ENCODE measurements at places on chromosomes 5 and 9.

DNA sequence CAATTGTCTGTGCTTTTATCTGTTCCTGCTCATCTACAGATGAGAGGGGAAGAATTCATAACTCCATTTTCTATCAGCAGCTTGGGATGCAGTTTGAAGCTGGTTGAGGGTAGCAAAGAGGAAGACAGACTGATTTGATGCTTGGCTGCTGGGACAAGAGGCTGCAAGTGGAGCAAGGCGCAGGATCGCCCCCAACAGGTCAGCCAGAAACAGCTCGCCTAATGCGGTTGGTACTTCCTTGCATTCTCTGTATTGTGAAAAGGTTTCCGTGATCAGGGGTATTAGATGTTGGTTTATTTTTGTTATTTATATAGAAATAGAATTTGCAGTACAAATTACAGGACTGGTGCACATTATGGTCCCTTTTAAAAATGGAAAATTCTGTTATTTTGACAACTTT, 40.6 kb downstream of the ZNF883 start:
- DNase-seq = no peak

DNA sequence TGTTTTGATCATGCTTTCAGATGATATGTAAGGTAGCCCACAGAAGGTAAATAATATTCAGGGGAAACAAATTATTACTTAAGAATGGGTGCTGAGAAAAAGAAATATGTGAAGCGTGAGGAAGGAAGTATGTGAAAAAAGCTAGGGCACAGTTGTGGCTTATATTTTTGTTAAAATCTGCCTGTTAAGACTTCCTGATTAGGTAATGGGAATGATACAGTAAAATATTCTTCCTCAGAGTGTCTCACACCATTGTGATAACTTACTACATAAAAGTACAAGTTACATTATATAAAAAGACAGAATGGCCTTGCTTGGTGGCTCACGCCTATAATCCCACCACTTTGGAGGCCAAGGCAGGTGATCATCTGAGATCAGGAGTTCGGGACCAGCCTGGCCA, 18.7 kb upstream of the PARP8 start:
- no peak for DNase-seq

GRCh38 chr5:142808878-142809598, 38.9 kb downstream of the ARHGAP26 start:
- no peak for DNase-seq

DNA sequence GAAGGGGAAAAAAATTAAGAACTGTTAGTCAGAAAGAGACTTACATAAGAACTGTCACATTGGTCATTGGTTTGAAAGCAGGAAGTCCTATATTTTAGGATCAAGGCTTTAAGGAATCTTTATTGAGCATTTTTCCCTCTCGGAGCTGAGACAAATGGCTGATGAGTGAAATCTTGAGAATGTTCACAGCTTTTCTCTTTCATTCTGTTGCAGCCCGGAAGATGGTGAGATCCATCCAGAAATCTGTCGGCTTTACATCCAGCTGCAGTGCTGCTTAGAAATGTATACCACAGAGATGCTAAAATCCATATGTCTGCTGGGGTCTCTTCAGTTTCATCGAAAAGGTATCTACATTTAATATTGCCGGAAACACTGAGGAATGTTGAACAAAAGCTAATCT, 69.7 kb downstream of the RGS7BP start:
- no peak for DNase-seq

DNA sequence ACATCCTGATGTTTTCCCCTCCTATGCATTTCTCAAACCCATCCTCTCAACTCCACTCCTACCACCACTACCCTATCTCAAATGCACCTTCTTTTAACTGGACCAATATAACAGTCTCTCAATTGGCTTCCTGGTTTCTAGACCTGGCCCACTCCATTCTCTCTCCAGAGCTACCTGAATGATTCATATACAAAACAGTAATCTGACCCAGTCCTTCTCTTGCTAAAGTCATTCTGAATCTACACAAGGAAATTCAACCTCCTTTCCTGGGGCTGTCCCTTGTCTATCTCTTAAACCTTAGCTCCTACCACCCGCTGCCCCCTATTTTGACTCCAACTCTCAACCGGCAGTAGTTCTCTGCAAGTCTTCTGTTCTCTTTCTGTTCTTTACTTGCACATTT, 97.2 kb downstream of the PCSK1 start:
- DNase-seq = no peak

- no peak for DNase-seq
These were observed 852.7 kb upstream of the DMAC1 start for GRCh38 chr9:8652255-8652654.

DNA sequence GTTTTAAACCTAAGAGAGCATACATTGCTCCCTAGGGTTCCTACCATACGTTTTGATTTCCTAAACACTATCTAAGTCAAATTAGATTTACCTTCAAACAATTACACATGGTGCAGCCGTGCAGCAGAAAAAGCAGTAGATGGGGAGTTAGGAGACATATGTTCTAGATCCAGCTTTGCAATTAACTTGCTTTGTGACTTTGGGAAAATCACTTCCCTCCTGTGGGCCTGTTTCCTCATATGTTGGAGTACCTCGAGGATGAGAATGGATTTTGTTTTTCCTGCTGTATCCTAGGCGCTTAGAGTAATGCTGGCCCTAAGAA, 711 bp downstream of the MRPL50 start:
- DNase-seq = no peak

GRCh38 chr5:141870228-141870627, 8.0 kb downstream of the PCDH1 start:
- no peak for DNase-seq

DNA sequence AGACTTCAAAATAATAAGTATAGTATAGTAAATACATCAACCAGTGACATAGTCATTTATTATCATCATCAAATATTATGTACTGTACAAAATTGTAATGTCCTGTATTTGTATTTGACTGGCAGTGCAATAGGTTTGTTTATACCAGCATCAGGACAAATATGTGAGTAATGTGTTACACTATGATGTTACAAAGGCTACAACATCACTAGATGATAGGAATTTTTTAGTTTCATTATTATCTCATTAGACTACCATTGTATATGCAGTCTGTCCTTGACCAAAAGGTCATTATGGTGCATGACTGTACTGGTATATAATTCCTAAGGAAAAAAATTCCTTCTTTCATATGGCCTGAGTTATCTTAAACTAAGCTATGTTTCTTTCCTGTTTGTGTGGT, 63.6 kb upstream of the VCAN start:
- DNase-seq = no peak

DNA sequence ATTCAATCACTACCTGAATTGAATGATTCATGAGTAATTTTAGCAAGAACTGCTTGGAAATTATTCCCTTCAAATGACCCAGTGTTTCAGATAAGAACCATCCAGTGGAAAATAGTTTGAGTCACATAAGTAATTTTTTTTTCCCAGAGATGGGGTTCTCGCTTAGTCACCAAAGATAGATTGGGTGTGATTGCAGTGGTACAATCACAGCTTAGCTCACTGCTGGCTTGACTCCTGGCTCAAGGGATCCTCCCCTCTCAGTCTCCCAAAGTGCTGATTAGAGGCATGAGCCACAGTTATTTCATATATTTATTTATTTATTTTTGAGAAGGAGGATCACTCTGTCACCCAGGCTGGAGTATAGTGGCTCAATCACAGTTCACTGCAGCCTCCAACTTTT, 574.5 kb upstream of the ARRDC3 start:
- DNase-seq = no peak

GRCh38 chr9:136690806-136691261, 3.6 kb upstream of the AGPAT2 start:
- DNase-seq = no peak

GRCh38 chr9:114259798-114260523, 62.9 kb upstream of the ORM1 start:
- DNase-seq = no peak

- no peak for DNase-seq
These were observed 195.9 kb downstream of the ASTN2 start for GRCh38 chr9:117218951-117219350.

DNA sequence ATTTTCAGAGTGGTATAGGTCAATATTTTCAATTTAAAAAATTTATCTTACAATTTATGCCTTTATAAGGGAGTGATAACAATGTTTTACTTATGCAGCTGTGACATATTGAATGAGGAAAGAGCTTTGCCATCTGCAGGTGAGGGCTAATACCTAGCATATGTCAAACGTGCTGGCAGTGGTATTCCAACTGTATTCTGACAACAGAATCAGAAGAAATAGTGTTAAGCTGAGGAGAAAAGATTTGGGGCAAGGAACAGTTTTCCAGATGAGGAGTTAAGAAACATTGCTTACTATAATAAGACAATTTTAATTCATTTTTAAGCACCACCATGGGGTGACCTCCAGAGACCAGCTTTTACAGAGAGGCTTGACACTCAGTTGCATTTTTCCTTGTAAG, 267.8 kb upstream of the ZNF608 start:
- DNase-seq = no peak

GRCh38 chr5:15786884-15787283, 286.9 kb downstream of the FBXL7 start:
- no peak for DNase-seq

DNA sequence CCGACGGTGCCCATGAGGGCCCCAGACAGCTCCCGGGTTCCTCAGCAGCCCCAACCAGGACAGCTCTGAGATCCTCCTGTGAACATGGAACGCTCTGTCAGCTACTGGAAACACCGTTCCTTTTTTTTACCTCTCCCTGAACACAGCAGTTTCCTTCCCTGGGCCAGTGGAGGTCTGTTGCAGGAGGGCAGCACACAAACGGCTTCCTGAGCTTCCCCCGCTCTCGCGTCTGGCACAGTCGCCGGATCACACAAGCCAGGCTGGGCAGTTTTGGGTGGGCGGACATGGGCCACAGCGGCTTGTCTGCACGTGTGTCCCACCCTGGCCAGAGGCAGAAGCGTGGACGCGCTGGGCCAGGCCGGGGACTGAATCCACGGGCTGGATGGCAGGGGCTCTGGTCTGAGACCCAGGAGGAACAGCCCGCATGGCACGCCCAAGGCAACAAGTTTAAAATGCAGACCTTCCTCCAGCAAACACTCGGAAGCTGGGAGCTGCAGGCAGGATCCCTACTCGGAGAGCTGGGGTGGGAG, 106.8 kb upstream of the SARDH start:
- DNase-seq = no peak

GRCh38 chr9:135341612-135342169, 137.9 kb upstream of the PPP1R26 start:
- no peak for DNase-seq

GRCh38 chr9:7509576-7510145, 289.9 kb downstream of the DMAC1 start:
- peak; percentile 29 for DNase-seq

- DNase-seq = no peak
These were observed 68.3 kb upstream of the IFNE start for GRCh38 chr9:21550392-21550791.

GRCh38 chr5:122933956-122934355, 88.5 kb downstream of the SNX24 start:
- DNase-seq = no peak

- DNase-seq = no peak
These were observed 164.7 kb upstream of the IER5L start for GRCh38 chr9:129342591-129343423.

GRCh38 chr9:114897196-114897595, 33.2 kb downstream of the TNFSF8 start:
- DNase-seq = no peak

DNA sequence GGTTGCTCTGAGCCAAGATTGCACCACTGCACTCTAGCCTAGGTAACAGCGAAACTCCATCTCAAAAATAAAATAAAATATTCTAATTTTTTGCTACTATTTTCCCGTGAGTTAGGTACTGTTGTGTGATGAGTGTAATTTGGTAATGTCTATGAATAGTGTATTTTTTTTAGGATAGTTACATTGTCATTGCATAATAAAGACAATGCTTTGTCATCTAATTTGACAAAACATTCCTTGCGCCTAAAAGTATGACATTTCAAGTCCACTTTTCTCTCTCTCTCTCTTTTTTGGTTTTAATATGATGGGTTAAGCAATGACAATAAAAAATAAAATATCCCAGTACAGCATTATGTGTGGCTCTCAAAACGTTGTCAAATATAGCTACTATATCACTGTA, 29.3 kb downstream of the UBE2R2 start:
- no peak for DNase-seq

DNA sequence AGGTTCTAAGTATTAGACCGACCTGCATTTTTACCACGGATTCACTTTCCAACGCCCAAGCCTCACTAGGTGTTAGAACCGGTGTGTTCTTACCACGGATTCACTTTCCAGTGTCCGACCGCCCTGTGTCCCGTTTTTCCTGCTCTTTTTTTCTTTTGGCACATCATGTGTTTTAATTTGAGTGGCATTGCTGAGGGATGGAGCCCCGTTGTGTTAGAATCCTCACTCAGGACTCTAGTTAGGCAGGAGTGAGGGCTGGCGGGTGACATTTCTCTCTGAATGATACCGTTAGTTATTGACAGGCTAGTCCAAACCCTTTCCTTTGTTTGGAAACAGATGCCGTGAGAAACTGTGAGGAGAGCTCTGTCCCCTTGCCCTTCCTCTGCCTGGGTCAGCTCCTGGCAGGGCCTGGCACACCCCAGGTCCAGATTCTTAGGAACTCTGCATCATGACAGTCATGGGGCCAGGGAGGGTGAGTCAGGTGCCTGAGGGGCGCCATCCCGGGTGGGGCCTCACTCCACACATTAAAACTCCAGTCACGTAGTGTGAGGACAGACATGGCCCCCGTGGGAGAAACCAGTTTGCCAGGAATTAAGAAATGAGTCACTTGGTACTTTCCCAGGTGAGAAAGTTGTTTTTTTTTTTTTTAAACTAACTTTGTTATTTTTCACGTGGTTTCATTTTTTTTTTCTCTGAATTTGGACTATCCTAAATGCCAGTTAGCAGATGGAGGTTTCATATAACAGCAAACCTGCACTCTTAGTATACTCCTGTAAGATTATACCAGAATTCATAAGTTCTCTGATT, 15.8 kb downstream of the EXOC3 start:
- no peak for DNase-seq

DNA sequence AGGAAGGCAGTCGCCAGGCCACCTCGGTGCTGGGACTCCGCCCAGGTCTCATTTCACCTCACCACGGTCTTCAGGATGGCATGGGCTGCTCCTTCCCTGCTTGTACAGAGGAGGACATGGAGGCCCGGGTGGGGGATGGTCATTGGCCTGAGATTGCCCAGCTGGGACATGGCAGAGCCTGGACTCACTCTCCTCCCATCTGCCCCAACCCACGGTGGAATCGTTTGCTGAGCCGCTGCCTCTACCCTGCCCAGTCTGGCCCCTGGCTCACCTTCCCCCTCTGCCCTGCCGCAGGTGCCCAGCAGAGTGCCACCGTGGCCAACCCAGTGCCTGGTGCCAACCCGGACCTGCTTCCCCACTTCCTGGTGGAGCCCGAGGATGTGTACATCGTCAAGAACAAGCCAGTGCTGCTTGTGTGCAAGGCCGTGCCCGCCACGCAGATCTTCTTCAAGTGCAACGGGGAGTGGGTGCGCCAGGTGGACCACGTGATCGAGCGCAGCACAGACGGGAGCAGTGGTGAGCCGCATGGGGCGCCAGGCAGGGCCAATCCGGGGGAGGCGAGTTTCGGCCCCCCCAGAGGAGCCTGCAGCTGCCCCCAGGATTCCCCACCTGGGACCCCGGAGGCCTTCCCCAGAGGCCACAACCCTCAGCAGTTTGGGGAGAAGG, 36.7 kb downstream of the HK3 start:
- no peak for DNase-seq

GRCh38 chr5:50727149-50727496, 60.7 kb downstream of the PARP8 start:
- no peak for DNase-seq
